Natural killer cell (primary cell): ENCODE measurements at places on chromosomes 4 and X. TPM values are rescaled to one million over a fixed set of nuclear protein-coding genes. Genes with fewer than 3 reads are reported as not detected.
A peak's percentile ranks its signal among the peaks of the same experiment; 100 is the strongest.

- DNase-seq = peak; percentile 52
- H3K4me3 ChIP-seq = no peak overlapping the region
- no peaks in the 10 kb centered on the region for H3K4me1 ChIP-seq
- no peak overlapping the region for H3K27ac ChIP-seq
- no peaks in the 10 kb centered on the region for H3K27me3 ChIP-seq
Observed at GRCh38 chrX:130330706-130331105, 9.0 kb upstream of the SLC25A14 start.

DNA sequence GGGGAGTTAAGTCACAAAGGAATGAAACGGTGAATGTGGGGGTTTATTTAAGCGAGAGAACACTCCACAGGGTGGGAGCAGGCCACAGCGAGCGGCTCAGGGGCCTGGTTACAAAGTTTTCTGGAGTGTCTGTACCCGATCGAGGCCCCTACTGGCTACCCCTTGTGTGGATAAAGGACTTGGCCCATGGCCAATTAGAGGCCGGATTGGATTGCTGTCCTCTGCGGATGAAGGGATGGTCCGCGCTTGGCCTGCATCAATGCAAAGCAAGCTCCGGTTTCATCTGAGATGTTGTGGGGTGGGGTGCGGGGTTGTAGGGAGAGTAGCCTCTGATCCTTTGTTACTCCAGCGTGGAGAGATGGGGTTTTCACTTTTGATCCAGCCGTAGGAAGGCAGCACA, 1574.5 kb upstream of the TENM3 start:
- DNase-seq = no peak
- H3K4me1 ChIP-seq = no peaks in the 10 kb centered on the region
- H3K27me3 ChIP-seq = no peaks in the 10 kb centered on the region
- H3K27ac ChIP-seq = no peak overlapping the region
- no peaks in the 10 kb centered on the region for H3K36me3 ChIP-seq

- H3K4me1 ChIP-seq = no peaks in the 10 kb centered on the region
- H3K27me3 ChIP-seq = no peaks in the 10 kb centered on the region
- no peak overlapping the region for H3K4me3 ChIP-seq
- DNase-seq = no peak
Observed at GRCh38 chr4:124459941-124460310, 252.6 kb downstream of the ANKRD50 start.

DNA sequence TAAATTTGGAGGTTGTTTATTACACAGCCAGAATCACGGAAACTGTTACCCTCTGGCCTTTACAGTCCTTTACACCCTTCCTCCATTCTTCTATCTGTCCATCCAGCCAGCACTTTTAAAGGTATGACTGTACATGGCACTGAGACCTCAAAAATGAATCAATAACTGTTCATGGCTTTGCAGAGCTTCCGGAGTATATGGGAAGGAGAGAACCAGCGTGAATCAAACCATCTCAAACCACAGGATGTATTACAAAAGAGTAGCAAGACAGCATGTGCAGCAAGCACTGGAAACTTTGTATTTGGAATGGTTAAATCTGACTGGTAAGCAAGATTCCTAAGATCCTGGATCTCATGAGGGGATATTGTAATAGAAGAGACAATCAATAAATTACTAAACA, 228.5 kb upstream of the CASK start:
- no peak overlapping the region for H3K27ac ChIP-seq
- H3K36me3 ChIP-seq = no peaks in the 10 kb centered on the region
- no peak overlapping the region for H3K4me3 ChIP-seq
- no peaks in the 10 kb centered on the region for H3K27me3 ChIP-seq
- no peak for DNase-seq

DNA sequence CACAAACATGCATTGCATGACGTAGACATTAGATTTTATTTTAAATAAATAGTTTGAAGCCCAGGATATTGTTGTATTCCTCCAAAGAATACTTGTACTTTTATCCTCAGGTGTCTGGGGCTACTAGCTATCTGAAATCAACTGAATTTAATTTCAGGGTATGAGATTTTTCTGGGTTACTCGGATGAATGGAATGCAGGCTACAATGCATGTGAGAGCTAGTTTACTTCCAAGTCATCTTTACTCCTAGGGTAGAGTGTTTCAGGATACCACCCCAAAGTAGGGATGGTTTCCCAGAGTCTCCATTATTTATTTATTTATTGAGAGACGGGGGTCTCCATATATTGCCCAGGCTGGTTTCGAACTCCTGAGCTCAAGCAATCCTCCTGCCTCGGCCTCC, 66.4 kb downstream of the HPRT1 start:
- H3K27ac ChIP-seq = no peak overlapping the region
- H3K4me3 ChIP-seq = no peak overlapping the region
- H3K36me3 ChIP-seq = no peaks in the 10 kb centered on the region
- no peaks in the 10 kb centered on the region for H3K4me1 ChIP-seq

GRCh38 chr4:187103351-187103750, 379.7 kb upstream of the FAT1 start:
- no peak for DNase-seq
- no peaks in the 10 kb centered on the region for H3K36me3 ChIP-seq
- no peaks in the 10 kb centered on the region for H3K27me3 ChIP-seq
- H3K27ac ChIP-seq = no peak overlapping the region
- no peaks in the 10 kb centered on the region for H3K4me1 ChIP-seq
- no peak overlapping the region for H3K4me3 ChIP-seq

DNA sequence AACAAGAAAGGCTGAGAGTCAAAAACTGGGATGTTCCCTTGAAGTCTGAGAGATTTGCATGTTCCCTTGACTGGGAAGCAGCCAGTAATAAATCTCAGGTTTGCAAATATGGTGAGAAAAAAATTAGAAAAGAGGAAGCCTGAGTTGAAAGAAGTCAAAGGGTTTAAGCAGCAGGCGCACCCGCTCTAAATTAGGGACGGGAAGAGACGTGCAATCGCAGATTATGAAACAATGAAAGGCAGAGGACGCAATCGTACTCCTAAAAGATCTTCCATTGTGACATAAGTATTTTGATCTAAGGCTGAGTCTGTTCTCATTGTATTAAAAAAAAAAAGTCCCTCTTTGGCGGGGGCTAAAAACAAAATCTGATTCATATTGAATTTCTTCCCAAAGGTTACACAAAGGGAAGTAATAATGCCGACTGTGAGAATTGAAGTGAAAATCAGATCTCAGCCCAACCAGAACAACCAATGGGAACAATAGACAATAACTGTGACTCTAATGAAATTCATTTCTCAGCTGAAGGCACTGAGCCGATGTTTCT, 28.2 kb downstream of the SAT1 start:
- H3K27ac ChIP-seq = no peak overlapping the region
- H3K36me3 ChIP-seq = no peaks in the 10 kb centered on the region
- H3K27me3 ChIP-seq = no peaks in the 10 kb centered on the region
- no peaks in the 10 kb centered on the region for H3K4me1 ChIP-seq

GRCh38 chr4:38154681-38155588, 194.7 kb downstream of the PTTG2 start:
- no peak overlapping the region for H3K27ac ChIP-seq
- H3K27me3 ChIP-seq = no peaks in the 10 kb centered on the region
- H3K4me3 ChIP-seq = no peak overlapping the region

DNA sequence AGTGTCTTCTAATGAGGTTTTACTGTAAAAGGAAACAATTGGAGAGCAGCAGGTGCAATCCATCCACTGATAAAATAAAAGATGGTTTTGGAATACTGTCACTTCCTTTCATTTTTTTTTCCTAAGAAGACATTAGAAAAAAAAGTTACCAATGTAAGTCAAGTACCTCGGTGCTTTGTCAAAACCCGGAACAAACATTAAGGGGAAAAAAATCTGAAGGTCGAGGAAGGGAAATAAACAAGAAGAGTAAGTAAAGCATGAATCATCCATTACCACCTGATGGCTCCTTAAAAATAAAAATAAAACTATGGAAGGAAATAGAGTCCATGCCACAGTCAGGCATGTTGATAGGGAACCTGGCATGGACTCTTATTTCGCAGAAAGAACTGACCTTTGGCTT, 15.3 kb upstream of the XPNPEP2 start:
- H3K27me3 ChIP-seq = no peaks in the 10 kb centered on the region
- peaks cover 14% of the 10 kb centered on the region for H3K4me1 ChIP-seq
- no peak for DNase-seq
- no peak overlapping the region for H3K27ac ChIP-seq
- no peak overlapping the region for H3K4me3 ChIP-seq

GRCh38 chrX:12767856-12768255, 23.4 kb upstream of the PRPS2 start:
- no peaks in the 10 kb centered on the region for H3K27me3 ChIP-seq
- H3K27ac ChIP-seq = no peak overlapping the region
- H3K4me3 ChIP-seq = no peak overlapping the region
- no peaks in the 10 kb centered on the region for H3K36me3 ChIP-seq

The ARAF gene
- total RNA-seq = 173 TPM

The PAGE4 gene
- not detected for total RNA-seq

- no peak overlapping the region for H3K27ac ChIP-seq
- H3K4me1 ChIP-seq = no peaks in the 10 kb centered on the region
- H3K36me3 ChIP-seq = no peaks in the 10 kb centered on the region
- no peak overlapping the region for H3K4me3 ChIP-seq
- DNase-seq = no peak
Observed at GRCh38 chr4:77510367-77510766, 95.3 kb upstream of the CXCL13 start.

GRCh38 chr4:137206781-137207180, 325.5 kb downstream of the PCDH18 start:
- H3K4me1 ChIP-seq = no peaks in the 10 kb centered on the region
- no peak overlapping the region for H3K4me3 ChIP-seq
- DNase-seq = no peak
- H3K36me3 ChIP-seq = no peaks in the 10 kb centered on the region
- H3K27me3 ChIP-seq = no peaks in the 10 kb centered on the region
